ENCODE measurements at places on chromosomes 16 and 17. TPM values are rescaled to one million over a fixed set of nuclear protein-coding genes. Genes with fewer than 3 reads are reported as not detected.

The SCARF1 gene
- 0.33 TPM for total RNA-seq

The CORO6 gene
- total RNA-seq, result 6.8 TPM

The RARA gene
- total RNA-seq, result 30.2 TPM

The TBC1D3H gene
- total RNA-seq, result not detected

The PYCARD gene
- total RNA-seq, result 41.5 TPM

The TEDC2 gene
- total RNA-seq, result 18.3 TPM

Data from A549 treated with CpdA at 1 μM for 4 hours (cell line).